ENCODE measurements at places on chromosomes 5 and 9. TPM values are rescaled to one million over a fixed set of nuclear protein-coding genes. Genes with fewer than 3 reads are reported as not detected.

EMB gene
- 149 TPM for total RNA-seq

DOLK gene
- 7.9 TPM for total RNA-seq

GRCh38 chr9:68706363-68707201 lies 1.5 kb downstream of the PIP5K1B start:
- no peak for DNase-seq

GRCh38 chr5:35182910-35183535 lies 47.3 kb downstream of the PRLR start:
- peak; percentile 33 for DNase-seq

Data from activated CD8-positive, alpha-beta T cell treated with anti-CD3 and anti-CD28 coated beads, Interleukin-2, amount 10 ng/mL, durations not matched to agents 7 days and 5 days (primary cell).